C1 segment of cervical spinal cord (tissue), 14 donors: ENCODE measurements at places on chromosomes 3 and 15.
A peak's percentile ranks its signal among the peaks of the same experiment; 100 is the strongest.

- no peak for DNase-seq
These were observed 458.3 kb upstream of the CBLB start for GRCh38 chr3:106326941-106327695.

DNA sequence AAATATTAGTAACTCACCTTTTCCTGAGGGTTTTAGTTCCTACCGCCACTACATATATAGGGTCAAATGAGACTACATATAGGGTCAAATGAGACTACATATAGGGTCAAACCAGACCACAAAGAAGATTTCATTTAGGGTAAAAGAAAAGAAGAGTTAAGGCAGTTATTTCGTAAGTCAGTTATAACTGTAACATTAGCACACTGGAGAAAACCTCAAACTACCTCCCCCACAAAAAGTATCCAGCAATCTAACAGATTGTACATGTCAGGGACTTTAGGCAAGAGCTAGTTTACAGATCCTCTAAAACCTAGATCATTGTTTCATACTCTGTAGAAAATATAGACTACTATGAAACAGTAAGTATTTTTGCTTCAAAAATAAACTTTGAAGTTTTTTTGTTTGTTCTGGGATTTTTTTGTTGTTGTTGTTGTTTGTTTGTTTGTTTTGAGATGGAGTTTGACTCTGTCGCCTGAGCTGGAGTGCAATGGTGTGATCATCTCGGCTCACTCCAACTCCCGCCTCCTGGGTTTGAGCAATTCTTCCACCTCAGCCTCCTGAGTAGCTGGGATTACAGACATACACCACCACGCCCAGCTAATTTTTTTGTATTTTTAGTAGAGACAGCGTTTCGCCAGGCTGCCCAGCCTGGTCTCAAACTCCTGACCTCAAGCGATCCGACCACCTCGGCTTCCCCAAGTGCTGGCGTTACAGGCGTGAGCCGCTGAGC, 92.4 kb upstream of the CGNL1 start:
- DNase-seq: no peak

- no peak for DNase-seq
These were observed 30.7 kb downstream of the DENND4A start for GRCh38 chr15:65761210-65761926.

DNA sequence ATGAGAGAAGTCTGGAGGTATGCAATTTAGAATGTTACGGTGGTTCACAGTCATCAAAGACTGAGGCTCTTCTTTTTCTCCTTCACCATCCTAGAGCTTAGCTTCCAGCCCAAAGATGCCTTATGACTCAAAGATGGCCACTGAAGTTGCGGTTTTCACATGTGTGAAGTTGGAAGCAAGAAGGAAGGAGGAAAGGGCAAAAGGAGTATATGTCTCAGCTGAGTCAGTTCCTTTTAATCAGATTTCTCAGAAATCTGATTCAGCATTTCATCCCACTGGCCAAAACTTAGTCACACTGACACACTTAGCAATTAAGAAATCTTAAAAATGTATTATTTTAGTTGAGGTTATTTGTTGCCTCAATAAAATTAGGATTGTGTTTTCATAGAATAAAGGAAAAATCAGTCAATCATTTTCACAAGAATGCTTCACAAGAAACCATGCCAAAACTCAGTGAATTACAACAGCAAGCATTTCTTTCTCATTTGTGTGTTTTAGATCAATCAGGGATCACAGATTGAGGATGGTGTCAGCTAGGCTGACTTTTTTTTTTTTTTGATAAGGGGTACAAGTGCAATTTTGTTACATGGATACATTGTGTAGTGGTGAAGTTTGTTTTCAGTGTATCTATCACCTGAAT, 211.1 kb upstream of the GADL1 start:
- DNase-seq: no peak

- no peak for DNase-seq
These were observed 82.6 kb upstream of the ATP11B start for GRCh38 chr3:182710557-182711157.

DNA sequence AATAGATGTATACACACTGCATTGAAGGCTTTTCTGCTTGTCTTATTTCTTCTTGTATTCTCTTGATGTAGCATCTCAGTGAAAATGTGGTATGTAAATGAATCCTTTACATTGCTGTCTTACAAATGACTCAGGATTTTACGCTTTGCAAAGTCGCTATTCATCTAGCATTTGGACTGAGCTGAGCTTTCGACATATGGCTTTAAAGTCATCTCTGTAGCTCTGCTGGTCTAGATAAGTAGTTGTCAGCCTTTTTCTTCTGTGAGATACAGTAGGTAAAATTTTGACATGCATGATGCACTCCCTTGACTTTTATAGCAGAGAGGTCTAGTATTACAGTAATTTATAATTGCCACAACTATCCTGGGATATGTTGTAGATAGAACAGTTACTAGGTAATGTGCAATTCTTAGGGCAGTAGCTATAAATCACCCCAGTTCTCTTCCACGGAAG, 16.8 kb downstream of the MEF2A start:
- DNase-seq: no peak

GRCh38 chr3:128054367-128054766, 2.1 kb downstream of the SEC61A1 start:
- DNase-seq: no peak

DNA sequence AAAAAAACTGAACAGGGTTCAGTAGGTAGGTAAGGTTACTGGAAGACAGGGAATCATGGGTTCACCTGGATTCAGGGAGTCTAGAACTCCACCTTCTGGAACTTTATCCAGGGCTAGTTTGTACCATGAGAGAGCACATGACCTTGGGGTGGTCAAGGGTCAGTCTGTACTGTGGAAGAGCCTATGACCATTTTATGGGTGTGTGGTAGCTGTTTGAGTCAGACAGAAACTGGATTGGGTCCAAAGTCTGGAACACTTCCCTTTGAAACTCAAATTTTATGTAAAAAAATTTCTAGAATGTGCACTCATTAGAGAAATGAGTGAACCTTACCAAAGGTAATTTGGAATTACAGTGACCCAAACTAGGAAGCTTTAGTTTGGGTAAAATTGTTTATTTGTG, 486.0 kb upstream of the AGTR1 start:
- no peak for DNase-seq

DNA sequence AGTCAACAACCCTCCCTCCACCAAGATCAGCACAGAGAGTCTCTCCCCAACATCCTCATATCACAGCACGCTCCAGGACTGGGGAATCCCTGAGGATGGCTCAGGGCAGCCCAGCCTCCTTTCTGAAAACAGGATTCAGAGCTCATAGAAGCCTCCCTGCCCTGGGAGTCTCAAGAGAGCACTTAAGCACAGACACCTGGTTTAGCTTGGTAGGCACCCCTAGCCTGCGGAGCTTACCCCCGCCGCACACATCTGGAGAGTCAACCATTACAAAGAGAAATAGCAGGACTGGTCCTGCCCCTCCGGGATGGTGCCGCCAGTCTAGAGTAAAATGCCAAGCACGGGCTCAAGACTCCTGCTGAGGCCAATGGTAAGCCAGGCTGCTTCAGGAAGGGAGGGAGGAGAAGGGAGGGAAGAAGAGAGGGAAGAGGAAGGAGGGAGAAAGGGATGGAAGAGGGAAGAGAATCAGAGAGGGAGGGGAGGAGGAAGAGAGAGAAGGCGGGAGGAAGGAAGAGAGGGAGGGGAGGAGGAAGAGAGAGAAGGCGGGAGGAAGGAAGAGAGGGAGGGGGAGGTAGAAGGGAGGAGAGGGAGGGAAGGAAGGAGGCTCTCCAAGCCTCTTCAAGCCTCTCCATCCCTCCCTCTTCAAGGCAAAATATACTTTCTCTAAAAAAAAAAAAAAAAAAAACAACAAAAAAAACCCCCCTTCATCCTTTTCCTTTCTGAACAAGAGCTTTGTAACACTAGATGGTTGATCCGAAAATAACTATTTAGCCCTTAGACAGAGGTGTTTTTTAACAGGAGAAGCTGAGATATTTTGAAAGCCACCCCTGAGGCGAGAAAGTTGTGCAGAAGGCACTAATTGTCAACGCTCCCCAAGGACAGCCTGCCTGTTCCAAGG, 278.6 kb upstream of the TLE3 start:
- no peak for DNase-seq

- no peak for DNase-seq
These were observed 275.9 kb upstream of the NR2F2 start for GRCh38 chr15:96054621-96055020.

DNA sequence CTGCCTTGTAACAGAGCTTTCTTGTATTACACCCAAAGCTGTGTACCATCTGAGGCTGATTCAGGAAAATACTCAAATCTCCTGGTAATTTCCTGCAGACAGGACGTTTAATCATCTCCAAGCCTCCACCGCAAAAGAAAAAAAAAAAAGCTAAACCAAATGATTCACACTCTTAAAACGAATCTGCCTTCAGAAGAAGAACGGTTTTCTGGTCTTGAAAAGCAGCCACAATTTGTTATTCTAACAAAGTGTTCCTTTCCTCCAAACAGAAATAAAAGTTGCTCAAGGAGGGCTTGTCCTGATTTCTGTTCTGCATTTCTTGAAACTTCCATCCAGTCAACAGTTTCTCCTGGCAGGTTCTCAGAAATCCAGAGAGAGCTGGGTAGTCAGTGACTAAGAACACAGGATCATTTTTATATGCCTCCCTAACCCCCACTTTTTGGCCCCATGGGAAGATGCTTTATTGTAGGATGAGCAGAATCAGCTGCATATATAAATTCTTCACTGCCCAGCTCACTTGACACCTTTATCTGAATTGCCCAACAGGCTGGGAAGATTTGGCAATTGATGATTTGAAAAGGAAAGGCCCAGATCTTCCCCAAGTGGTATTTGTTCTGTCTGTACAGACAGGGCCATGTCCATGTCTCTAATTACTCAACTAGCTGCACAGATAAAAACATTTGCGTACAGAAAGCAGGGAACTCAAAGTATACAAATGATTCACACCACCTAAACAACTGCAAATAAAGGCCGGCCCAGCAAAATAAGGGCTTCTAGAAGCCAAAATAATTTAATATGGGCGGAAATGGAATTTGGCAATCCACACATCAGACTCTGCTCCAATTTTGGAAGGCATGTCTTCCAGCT, 41.0 kb upstream of the PRICKLE2 start:
- DNase-seq: no peak

DNA sequence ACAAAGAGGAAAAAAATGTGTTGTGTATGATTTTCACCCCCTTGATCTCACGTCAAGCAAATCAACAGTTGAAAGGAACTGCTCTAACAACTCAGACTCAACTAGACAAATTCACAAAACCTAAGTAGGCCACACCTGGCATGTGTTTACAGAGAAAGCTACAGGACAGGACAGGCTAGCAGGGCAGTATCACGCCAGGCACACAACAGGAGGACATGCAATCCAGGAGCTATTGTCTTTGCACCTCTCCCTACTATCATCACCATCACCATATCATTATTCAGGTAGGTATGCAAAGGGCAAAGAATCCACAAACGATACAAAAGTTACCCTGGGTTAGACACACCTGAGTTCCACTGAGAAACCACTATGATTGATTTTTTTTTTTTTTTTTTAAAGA, 86.4 kb downstream of the TBL1XR1 start:
- DNase-seq: no peak

- no peak for DNase-seq
These were observed 22.0 kb upstream of the FRMD4B start for GRCh38 chr3:69407908-69408307.

GRCh38 chr3:10762611-10763247, 53.3 kb upstream of the SLC6A11 start:
- DNase-seq: no peak

DNA sequence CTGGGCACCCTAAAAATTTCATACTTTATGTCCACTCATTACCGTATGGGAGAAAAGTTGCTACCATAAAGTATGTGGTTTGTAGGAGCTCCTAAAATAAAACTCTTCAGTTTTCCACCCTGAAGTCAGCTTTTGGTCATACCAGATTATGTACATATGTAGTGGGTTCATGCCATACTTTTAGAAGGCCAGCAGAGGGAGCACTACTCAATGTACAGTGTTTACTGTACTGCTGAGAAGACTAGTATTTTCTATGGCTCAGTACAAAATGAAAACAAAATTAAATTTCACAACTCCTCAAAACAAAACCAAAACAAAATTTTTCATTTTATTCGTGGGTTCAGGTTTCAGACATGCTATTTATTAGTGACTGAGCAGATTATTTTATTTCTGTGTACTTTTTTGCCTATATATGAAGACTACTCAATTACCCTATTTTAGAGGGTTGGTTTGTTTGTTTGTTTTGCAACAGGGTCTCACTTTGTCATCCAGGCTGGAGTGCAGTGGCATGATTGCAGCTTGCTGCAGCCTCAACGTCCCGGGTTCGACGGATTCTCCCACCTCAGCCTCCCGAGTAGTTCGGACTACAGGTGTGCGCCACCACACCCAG, 24.3 kb downstream of the NXPE3 start:
- no peak for DNase-seq

GRCh38 chr15:48029642-48030041, 91.1 kb upstream of the SLC24A5 start:
- DNase-seq: peak; percentile 29

GRCh38 chr3:63308072-63308471, 30.0 kb downstream of the SYNPR start:
- DNase-seq: no peak

DNA sequence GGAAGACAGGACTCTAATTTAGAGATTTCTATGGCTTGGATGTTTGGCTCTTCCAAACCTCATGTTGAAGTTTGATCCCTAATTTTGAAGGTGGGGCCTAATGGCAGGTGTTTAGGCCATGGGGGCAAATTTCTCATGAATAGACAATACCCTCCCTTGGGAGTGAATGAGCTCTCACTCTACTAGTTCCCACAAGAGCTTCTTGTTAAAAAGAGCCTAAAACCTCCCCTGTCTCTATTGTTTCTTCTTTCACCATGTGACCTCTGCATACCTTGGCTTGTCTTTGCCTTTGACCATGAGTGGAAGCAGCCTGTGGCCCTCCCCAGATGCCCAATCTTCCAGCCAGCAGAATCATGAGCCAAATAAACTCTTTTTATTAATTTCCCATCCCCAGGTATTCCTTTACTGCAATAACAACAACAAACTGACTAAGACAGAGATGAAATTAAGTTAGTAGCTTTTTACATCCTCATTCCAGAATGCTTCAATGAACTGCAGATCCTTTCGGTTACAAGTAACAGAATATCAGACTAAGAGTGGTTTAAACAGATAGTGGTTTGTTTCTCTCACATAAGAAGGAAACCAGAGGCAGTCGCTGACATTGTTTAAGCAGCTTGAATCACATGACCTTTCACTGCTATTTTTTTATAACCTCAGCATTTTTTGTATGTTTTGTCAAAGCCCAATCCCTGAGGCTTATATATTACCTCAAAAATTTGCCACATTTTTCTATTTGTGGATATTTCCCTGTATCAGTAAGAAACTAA, 1013.3 kb upstream of the SEMA6D start:
- DNase-seq: no peak

- DNase-seq: no peak
These were observed 52.0 kb downstream of the NTRK3 start for GRCh38 chr15:88204584-88204983.
